ENCODE measurements at places on chromosomes 5 and 9.
A peak's percentile ranks its signal among the peaks of the same experiment; 100 is the strongest.

- H3K4me1 ChIP-seq: no peaks in the 10 kb centered on the region
- H3K27ac ChIP-seq: no peak overlapping the region
- peaks cover 34% of the 10 kb centered on the region for H3K36me3 ChIP-seq
- H3K27me3 ChIP-seq: no peaks in the 10 kb centered on the region
- H3K4me3 ChIP-seq: no peak overlapping the region
- no peak for DNase-seq
Observed at GRCh38 chr5:151504006-151504405, 56.6 kb downstream of the SLC36A1 start.

DNA sequence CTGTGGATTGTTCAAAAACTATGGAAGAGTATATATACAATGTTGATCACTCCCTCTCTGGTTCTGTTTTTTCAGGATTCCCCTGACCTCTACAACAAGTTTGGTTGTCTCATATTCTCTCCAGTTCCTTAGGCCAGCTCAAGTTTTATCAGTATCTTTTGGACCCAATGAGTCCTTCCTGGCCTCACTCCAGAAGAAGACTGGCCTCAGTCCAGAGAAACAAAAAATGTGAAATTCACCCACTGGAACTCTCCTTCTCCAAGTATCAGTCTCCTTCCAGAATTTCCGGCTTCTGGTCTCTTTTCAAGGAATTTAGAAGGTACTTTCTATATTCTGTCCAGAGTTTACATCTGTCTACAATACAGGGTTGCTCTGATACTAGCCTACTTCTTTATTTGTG is 537.8 kb upstream of the FTMT start:
- no peak for DNase-seq
- no peak overlapping the region for H3K27ac ChIP-seq
- H3K4me3 ChIP-seq: no peak overlapping the region
- no peaks in the 10 kb centered on the region for H3K27me3 ChIP-seq
- H3K4me1 ChIP-seq: no peaks in the 10 kb centered on the region

DNA sequence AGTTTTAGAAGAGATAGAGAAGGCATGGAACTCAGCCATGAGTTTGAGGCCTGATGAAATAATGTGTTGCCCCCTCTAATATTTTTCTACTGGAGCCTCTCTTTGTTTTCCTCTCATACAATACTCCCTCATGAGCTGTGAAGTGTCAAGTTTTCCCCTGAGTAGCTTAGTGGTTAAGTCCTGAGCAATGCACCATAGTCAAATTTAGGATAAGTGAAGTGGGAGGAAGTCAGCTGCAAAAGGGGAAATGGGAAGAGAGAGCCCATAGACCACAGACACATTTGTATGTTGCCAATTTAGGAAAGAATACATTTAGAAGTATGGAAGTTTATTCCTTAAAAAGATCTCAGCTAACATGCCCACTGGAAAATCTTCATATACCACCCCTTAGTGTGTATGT is 171.5 kb upstream of the NREP start:
- H3K36me3 ChIP-seq: no peaks in the 10 kb centered on the region
- no peak overlapping the region for H3K4me3 ChIP-seq
- no peak for DNase-seq
- no peaks in the 10 kb centered on the region for H3K27me3 ChIP-seq
- no peak overlapping the region for H3K27ac ChIP-seq

- H3K36me3 ChIP-seq: no peaks in the 10 kb centered on the region
- no peak overlapping the region for H3K4me3 ChIP-seq
- H3K27me3 ChIP-seq: no peaks in the 10 kb centered on the region
- peaks cover 30% of the 10 kb centered on the region for H3K4me1 ChIP-seq
- DNase-seq: peak; percentile 85
- H3K27ac ChIP-seq: peak overlapping the region; percentile 74
Observed at GRCh38 chr5:119398727-119399466, 43.1 kb downstream of the TNFAIP8 start.

GRCh38 chr9:80004714-80005113 is 432.9 kb downstream of the TLE4 start:
- no peaks in the 10 kb centered on the region for H3K27me3 ChIP-seq
- no peak for DNase-seq
- H3K4me3 ChIP-seq: no peak overlapping the region
- no peaks in the 10 kb centered on the region for H3K36me3 ChIP-seq

GRCh38 chr5:123303802-123304201 is 119.4 kb downstream of the CEP120 start:
- H3K4me3 ChIP-seq: no peak overlapping the region
- no peak for DNase-seq
- no peak overlapping the region for H3K27ac ChIP-seq
- no peaks in the 10 kb centered on the region for H3K36me3 ChIP-seq
- no peaks in the 10 kb centered on the region for H3K4me1 ChIP-seq

- no peaks in the 10 kb centered on the region for H3K27me3 ChIP-seq
- H3K4me1 ChIP-seq: no peaks in the 10 kb centered on the region
- no peak overlapping the region for H3K27ac ChIP-seq
- no peak overlapping the region for H3K4me3 ChIP-seq
- no peak for DNase-seq
Observed at GRCh38 chr9:77915744-77916143, 115.9 kb downstream of the GNAQ start.

GRCh38 chr5:110255194-110255593 is 471.3 kb downstream of the TMEM232 start:
- H3K27ac ChIP-seq: no peak overlapping the region
- H3K27me3 ChIP-seq: no peaks in the 10 kb centered on the region

DNA sequence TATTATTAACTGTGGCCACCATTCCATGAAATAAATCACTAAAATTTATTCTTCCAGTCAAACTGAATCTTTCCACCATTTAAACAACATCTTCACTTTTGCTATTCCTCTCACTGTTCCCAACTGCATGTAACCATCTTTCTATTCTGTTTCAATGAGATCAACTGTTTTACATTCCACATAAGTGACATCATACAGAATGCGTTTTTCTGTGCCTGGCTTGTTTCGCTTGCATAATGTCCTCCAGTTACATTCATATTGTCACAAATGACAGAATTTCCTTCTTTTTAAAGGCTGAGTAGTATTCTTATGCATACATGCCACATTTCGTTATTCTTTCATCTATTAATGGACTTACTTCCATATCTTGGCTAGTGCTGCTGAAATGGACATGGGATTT is 738.2 kb downstream of the SEMA5A start:
- no peak for DNase-seq
- H3K27me3 ChIP-seq: no peaks in the 10 kb centered on the region
- no peak overlapping the region for H3K4me3 ChIP-seq
- H3K36me3 ChIP-seq: no peaks in the 10 kb centered on the region
- H3K27ac ChIP-seq: no peak overlapping the region

DNA sequence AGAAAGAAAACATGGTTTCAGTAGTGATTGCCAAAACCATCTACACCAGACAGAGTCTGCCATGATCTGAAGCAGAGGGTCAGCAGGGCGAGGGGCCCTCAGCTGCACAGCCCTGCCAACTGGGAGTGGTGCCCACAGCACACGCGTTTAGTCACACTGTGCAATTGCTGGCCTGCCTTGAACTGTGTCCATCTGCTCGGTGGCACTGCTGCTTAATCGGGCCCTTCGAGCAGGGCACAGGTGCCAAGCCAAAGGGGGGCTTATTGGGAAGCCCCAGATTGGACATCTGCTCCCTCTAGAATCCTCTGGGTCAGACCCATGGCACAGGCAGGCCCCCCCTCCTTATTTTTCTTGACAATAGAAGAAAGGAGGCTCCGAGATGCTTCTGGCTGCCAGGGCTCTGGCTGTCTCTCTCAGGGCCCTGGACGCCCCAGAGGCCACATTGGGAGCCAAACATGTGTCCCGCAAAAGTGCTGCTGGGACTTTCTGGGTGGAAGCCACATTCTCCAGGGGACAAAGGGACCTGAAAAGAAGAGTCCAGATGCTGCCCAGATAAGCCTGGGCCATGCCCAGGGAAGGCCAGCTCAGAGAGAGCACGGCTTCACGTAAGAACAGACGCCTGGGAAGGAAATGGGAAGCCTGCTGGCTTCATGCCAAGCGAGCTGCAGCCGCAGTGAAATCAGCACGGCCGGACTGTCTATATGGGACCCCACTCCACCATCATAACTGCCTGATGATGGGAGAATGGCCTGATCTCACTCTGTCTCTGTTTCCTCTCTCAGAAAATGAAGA is 349.2 kb downstream of the GADD45G start:
- peaks cover 8% of the 10 kb centered on the region for H3K4me1 ChIP-seq
- no peaks in the 10 kb centered on the region for H3K27me3 ChIP-seq
- no peak overlapping the region for H3K4me3 ChIP-seq
- H3K36me3 ChIP-seq: no peaks in the 10 kb centered on the region

- DNase-seq: no peak
- H3K36me3 ChIP-seq: no peaks in the 10 kb centered on the region
- no peaks in the 10 kb centered on the region for H3K4me1 ChIP-seq
- no peak overlapping the region for H3K27ac ChIP-seq
- H3K4me3 ChIP-seq: no peak overlapping the region
Observed at GRCh38 chr5:38339446-38339845, 81.1 kb downstream of the EGFLAM start.

- peaks cover 4% of the 10 kb centered on the region for H3K36me3 ChIP-seq
- no peak for DNase-seq
- no peak overlapping the region for H3K4me3 ChIP-seq
- no peaks in the 10 kb centered on the region for H3K27me3 ChIP-seq
Observed at GRCh38 chr5:80756292-80756691, 101.5 kb upstream of the DHFR start.

- H3K27me3 ChIP-seq: no peaks in the 10 kb centered on the region
- H3K4me3 ChIP-seq: no peak overlapping the region
- H3K36me3 ChIP-seq: no peaks in the 10 kb centered on the region
- no peak overlapping the region for H3K27ac ChIP-seq
- no peak for DNase-seq
- no peaks in the 10 kb centered on the region for H3K4me1 ChIP-seq
Observed at GRCh38 chr5:131999441-132000240, 11.8 kb downstream of the ACSL6 start.

- H3K27me3 ChIP-seq: no peaks in the 10 kb centered on the region
- H3K4me3 ChIP-seq: no peak overlapping the region
- H3K4me1 ChIP-seq: peaks cover 12% of the 10 kb centered on the region
- no peaks in the 10 kb centered on the region for H3K36me3 ChIP-seq
- no peak for DNase-seq
Observed at GRCh38 chr5:59221769-59222168, 638.9 kb downstream of the RAB3C start.

DNA sequence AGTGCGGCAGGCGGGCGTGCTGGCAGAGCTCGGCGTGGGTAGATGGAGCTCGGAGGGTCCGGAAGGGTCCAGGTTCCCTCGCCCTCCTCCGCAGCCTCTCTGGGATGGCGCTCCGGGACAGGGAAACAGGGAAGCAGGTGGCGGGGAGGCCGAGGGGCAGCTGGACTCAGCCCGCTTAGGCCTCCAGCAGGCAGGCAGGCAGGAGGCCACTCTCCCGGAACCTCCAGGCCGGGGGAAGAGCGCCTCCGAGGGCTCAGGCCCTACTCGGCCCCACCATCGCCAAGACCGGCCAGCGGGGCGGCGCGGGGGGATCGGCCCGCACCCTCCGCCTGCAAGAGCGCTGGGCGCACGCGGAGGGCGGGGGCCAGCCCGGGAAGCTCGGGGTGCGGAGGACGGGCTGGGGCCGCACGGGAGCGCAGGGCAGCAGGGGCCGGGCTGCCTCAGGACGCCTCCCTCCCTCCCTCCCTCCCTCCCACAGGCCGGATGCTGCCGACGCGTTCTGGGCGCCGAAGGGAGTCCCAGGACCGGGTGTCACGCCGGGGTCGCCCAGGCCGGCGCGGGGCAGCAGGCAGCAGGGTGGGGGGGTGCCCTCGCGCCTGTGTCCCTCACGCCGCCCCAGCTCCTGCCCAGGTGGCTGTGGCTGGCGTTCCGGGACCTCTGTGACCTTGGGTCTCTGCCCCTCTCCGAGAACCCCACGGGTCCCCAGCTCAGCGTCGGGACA is 977 bp downstream of the MGAT4B start:
- H3K4me3 ChIP-seq: peak overlapping the region; percentile 96
- peak overlapping the region; percentile 95 for H3K27ac ChIP-seq
- peaks cover 54% of the 10 kb centered on the region for H3K4me1 ChIP-seq
- DNase-seq: peak; percentile 68
- no peaks in the 10 kb centered on the region for H3K27me3 ChIP-seq

DNA sequence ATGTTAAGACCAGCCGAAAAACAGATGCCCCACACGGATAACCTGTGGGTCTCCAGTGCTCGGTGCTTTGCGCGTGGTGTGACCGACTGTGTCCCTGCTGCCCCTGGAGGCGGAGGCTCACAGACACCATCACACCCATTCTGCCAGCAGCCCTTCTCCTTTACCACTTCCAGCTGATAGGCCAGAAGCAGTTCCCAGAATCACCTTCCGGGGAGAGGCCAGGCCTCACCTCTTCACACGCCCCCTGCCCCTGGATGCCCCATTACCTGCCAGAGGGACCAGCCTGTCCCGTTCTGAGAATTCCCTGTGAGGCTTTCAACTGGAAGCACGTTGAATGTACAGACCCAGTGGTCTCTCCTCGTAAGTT is 21.6 kb upstream of the LRRC14B start:
- H3K27ac ChIP-seq: no peak overlapping the region
- H3K36me3 ChIP-seq: no peaks in the 10 kb centered on the region
- no peaks in the 10 kb centered on the region for H3K4me1 ChIP-seq

GRCh38 chr5:33381243-33381642 is 59.5 kb upstream of the TARS1 start:
- H3K4me1 ChIP-seq: no peaks in the 10 kb centered on the region
- no peaks in the 10 kb centered on the region for H3K27me3 ChIP-seq
- no peak overlapping the region for H3K27ac ChIP-seq
- H3K4me3 ChIP-seq: no peak overlapping the region
- H3K36me3 ChIP-seq: no peaks in the 10 kb centered on the region

GRCh38 chr5:167284222-167284890 is 1007.1 kb upstream of the WWC1 start:
- H3K27ac ChIP-seq: no peak overlapping the region
- no peaks in the 10 kb centered on the region for H3K36me3 ChIP-seq
- no peaks in the 10 kb centered on the region for H3K27me3 ChIP-seq

GRCh38 chr9:84597131-84597530 is 72.4 kb upstream of the NTRK2 start:
- no peaks in the 10 kb centered on the region for H3K27me3 ChIP-seq
- no peak overlapping the region for H3K4me3 ChIP-seq
- no peak for DNase-seq
- H3K27ac ChIP-seq: no peak overlapping the region
- no peaks in the 10 kb centered on the region for H3K4me1 ChIP-seq

GRCh38 chr5:11892832-11893231 is 11.4 kb downstream of the CTNND2 start:
- H3K4me1 ChIP-seq: no peaks in the 10 kb centered on the region
- DNase-seq: no peak
- no peaks in the 10 kb centered on the region for H3K36me3 ChIP-seq
- H3K27ac ChIP-seq: no peak overlapping the region
- no peaks in the 10 kb centered on the region for H3K27me3 ChIP-seq

DNA sequence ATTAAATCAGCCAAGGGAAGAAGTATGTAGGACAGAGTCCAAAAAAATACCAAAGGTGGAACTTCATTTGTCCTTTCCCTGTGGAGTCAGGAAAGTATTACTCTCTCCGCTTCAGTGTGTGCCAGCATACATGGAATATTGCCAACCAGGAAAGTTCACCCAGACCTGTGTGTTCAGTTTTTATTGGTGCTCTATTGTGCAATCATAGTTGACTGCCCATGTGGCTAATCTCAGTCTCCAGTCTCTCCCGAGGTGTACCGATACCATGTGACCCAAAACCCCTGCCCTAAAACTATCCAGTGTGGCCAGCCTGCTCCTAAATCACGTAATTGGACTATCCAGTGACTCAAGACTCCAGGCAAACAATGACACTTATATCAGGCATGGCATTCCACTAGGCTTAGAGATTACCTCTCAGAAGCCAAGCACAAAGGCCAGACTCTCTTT is 38.8 kb downstream of the NFX1 start:
- no peak overlapping the region for H3K4me3 ChIP-seq
- peaks cover 81% of the 10 kb centered on the region for H3K36me3 ChIP-seq
- DNase-seq: no peak
- H3K4me1 ChIP-seq: peaks cover 20% of the 10 kb centered on the region

Measured in suprapubic skin (tissue), 4 donors.